ENCODE measurements at places on chromosomes 3 and 15.

- DNase-seq = peak; percentile 18
Observed at GRCh38 chr15:67735896-67736295, 89.4 kb upstream of the SKOR1 start.

- DNase-seq = no peak
Observed at GRCh38 chr3:4786431-4786830, 192.8 kb upstream of the BHLHE40 start.

- no peak for DNase-seq
Observed at GRCh38 chr3:130395916-130396315, 50.4 kb downstream of the COL6A5 start.

DNA sequence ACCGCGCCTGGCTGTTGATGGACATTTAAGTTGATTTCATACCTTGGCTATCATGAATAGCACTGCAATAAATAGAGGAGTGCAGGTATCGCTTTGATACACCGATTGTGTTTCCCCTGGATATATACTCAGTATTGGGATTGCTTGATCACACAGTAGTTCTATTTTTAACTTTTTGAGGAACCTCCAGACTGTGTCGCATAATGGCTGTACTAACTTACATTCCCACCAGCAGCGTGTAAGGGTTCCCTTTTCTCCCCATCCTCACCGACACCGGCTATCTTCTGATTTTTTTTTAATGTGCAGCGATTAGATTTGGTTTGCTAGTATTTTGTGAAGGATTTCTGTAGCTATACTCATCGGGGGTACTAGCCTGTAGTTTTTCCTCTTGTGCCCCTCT lies 16.0 kb downstream of the RUBCN start:
- DNase-seq = no peak

DNA sequence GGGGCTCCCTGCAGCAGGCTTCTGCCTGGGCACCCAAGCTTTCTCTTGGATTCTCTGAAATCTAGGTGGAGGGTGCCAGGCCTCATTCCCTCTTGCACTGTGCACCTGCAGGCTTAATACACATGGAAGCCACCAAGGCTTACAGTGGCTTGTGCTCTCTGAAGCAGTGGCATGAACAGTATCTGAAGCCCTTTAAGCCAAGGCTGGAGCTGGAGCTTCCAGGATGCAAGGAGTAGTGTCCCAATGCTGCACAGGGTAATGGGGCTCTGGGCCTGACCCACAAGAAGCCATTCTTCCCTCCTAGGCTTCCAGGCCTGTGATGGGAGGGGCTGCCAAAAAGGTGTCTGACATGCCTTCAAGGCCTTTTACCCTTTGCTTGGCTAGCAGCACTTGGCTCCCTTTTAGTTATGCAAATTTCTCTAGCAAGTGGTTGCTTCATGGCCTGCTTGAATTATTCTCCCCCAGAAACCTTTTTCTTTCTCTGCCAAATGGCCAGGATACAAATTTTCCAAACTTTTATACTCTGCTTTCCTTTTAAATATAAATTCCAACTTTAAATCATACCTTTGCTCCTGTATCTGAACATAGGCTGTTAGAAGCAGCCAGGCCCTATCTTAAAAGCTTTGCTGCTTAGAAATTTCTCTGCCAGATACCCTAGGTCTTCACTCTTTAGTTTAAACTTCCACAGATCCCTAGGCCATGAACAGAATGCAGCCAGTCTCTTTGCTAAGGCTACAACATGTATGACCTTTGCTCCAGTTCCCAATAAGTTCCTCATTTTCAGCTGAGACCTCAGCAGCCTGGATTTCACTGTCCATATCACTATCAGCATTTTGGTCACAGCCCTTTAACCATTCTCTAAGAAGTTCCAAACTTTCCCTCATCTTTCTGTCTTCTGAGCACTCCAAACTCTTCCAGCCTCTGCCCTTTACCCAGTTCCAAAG lies 201.1 kb upstream of the LRRFIP2 start:
- DNase-seq = no peak

GRCh38 chr15:101329867-101330380 lies 34.9 kb upstream of the SNRPA1 start:
- DNase-seq = no peak

- DNase-seq = no peak
Observed at GRCh38 chr15:27573805-27574485, 525.2 kb downstream of the OCA2 start.

- DNase-seq = no peak
Observed at GRCh38 chr15:42608752-42609488, 33.5 kb downstream of the STARD9 start.

GRCh38 chr3:160554980-160555379 lies 10.4 kb downstream of the KPNA4 start:
- DNase-seq = no peak

DNA sequence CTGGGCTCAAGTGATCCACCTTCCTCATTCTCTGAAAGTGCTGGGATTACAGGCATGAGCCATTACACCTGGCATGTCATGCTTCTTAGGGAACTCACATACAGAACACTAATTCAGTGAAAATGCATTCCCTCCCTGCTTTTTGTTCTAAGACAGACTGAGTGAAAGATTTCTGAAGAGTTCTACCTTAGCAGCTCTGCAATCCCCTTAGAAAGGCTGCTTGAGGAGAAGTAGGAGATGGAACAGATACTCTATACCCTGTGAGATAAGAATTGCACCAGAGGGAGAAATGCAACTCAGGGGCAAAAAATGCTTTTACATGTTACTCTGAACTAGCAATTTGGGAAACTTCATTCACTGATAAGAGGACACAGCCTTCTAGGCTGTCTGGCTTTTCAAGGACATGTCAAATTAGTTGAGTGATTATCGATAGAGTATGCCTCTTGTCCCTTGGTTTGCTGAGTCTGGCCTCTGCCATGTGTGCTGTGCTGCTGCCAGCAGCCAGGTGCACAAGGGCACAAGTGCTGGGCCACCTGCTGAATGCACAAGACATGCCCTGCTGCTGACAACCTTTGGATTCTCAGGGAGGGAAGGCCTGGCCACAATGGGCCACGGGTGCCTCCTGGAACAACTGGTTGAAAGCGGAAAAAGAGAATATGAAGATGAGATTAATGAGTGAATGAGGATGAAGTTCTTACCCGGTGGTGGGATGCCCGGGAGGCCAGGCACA lies 17.8 kb downstream of the UQCC5 start:
- no peak for DNase-seq

DNA sequence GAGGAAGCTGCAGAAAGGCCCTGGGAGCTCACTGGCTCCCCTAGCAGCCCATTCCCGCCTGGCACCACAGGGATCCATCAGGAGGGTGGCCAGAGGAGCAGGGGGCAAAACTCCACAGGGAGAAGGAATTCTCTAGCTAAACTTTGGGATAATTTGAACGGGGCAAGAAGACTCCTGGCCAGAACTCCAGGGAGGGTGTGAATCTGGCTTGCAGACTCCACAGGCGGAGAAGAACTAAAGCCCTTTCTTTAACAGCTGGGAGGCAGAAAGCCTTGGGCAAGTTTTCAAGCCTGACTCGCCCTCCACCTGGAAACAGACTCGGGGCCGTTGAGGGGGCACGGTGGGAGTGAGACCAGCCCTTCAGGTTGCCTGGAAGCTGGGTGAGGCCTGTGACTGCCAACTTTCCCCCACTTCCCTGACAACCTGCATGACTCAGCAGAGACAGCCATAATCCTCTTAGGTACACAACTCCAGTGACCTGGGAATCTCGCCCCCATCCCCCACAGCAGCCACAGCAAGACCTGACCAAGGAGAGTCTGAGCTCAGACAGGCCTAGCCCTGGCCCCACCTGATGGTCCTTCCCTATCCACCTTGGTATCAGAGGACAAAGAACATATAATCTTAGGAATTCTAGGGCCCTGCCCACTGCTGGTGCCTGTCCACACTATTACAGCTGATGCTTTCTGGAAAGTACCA lies 28.6 kb downstream of the SLC27A2 start:
- no peak for DNase-seq

GRCh38 chr3:195711813-195712534 lies 8.8 kb upstream of the MUC20 start:
- DNase-seq = no peak

GRCh38 chr15:63872759-63873510 lies 39.2 kb upstream of the HERC1 start:
- no peak for DNase-seq

DNA sequence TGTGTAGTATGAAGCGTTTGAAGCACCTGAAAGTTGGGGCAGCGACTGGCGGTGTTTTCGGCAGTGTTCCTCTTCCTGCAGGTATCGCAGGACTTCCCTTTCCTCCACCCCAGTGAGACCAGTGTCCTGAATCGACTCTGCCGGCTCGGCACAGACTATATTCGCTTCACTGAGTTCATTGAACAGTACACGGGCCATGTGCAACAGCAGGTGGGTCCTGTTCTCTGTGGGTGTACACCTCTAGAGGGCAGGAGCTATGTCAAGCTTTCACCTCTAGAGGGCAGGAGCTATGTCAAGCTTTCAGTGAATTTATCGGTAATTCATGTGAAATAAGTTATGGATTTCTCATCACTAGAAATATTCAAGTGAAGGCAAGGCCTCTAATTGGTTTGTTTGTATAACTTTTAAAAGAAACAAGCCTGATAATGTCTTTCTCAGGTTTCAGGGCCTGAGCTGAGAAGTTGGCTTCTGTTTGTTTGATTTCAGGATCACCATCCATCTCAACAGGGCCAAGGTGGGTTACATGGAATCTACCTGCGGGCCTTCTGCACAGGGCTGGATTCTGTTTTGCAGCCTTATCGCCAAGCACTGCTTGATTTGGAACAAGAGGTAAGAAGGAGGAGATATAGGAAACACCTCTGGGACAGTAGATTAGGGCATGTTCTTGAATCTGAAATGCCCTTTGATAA lies 5.3 kb downstream of the TUBGCP4 start:
- DNase-seq = peak; percentile 60

- DNase-seq = no peak
Observed at GRCh38 chr3:194584320-194584776, 48.9 kb downstream of the TMEM44 start.

DNA sequence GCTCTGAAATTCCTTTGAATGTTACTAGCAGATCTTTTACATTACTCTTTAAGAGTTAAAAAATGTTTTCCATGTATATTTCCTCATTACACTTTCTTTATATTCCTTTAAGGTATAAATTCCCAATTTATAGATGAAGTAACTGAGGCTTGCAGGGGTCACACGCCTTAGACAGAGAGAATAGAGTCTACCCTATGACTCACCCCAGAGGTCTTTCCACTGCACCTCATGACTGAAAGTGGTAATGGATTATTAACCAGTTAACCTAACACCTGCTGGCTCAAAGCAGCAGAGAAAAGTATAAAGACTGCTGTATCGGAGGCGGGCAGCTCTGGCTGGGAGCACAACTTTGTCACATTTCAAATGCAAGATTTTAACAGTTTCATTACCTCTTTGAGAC lies 37.7 kb downstream of the LDHAL6B start:
- peak; percentile 75 for DNase-seq

DNA sequence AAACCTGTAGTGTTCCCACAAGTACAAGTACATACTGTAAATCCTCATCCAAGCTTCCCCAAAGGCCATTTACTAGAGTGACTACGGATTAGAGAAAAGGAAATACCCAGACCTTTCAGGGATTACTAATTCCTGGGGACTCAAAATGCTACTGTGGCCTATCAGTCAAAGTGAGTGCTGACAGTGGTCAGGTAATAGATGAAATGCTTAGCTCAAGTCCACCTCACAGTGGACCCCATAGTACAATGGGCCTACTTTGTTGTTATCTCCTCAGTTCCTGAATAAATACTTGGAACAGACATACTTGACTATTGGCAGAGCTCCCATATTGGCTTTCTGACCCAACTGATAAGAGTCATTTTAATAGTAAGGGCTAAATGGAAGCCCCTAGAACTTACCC lies 61.6 kb downstream of the MAP4 start:
- no peak for DNase-seq

DNA sequence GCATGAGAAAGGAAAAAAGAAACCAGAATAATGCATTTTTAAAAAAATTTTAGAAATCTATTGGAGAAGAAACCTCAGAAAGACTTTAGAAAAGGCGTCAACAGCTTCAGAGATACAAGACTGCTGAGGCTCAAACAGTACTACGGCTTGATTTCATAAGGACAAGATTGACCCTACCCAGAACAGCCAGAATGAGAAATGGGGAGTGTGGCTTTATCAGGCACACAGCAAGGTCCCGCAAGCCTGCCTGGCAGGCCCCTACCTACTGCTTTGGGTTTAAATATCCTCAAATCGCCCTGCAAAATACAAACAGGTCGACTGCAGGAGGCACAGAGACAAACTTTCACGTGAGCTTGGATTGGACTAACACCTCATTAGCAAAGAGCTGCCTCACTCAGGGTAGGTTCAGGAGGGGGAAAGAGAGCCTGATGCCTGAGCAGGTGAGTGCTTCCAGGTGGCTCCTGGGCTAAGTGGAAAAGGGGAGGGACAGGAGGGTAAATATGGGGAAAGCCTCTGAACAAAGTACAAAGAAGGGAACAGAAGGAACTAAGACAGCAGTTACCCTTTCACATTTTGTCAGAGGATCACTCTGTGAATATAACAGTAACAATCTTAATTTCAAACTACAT lies 87.5 kb downstream of the RORA start:
- no peak for DNase-seq

GRCh38 chr3:71724584-71725270 lies 475 bp downstream of the EIF4E3 start:
- peak; percentile 43 for DNase-seq

DNA sequence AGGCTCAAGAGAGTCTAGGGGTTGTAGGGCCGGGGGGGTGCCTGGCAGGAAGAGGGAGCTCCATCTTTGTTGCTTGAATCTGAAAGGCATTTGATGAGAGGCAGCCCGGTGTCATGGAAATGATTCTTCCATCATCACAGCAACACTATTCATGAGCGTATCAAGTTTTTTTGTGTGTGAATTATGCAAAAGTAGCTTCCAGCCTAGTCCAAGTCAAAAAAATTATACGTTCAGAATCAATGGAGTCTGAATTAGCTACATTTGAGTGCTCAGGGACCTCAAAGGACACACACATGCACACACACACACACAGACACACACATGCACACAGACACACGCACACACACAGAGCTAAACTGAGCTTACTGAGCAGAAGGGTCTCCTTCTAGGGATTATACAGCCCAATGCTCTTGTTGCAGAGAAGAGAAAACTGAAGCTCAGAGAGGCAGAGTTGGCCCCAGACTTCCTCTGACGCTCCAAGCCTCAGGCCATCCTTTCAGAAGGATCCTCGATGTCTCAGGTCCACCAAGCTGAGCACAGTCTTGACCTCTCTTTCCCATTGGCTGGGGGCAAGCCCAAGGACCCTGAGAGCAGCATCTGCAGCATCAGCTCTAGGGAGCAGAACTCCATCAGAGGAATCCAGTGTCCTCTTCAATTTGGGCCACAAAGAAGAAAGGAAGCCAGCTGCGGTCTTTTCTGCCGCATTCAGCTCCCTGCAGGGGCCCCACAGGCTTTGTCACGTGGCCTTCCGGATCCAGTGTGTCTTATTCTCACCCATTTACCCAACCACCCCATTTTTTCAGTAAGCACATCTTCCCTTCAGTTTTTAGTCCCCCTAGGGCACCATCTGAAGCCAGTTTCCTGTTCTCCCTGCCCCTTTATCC lies 228.0 kb downstream of the UACA start:
- DNase-seq = peak; percentile 40

DNA sequence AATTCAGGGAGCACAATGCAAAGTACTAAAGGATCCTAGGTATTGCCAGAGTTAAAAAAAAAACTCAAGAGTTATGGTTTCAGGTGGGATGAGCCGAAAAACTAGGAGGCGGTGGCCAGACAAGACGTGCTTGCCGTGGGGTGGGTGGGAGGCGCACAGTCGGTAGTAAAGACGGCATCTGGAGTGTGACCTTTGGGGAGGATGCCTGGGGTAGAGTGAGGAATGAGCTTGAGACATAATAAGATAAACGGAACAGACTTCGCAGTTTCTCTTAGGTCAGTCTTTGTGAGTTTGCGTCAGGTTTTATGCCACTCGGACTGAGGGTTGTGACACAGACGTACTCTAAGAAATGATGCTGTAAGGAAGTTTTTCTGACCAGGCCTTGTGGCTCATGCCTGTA lies 139.6 kb downstream of the LRRK1 start:
- DNase-seq = no peak

Measured in GM10248 (cell line).